PC-9 (cell line): ENCODE measurements at places on chromosomes 12 and 14. TPM values are rescaled to one million over a fixed set of nuclear protein-coding genes. Genes with fewer than 3 reads are reported as not detected.

Gene ZDHHC22
- total RNA-seq = not detected in 2 replicates

Gene CELA1
- 0.58 TPM in 1 of 2 replicates, not detected in the other for total RNA-seq

Gene INHBC
- total RNA-seq = 0.35 TPM in 1 of 2 replicates, not detected in the other

Gene TMEM119
- not detected in 2 replicates for total RNA-seq

Gene OVCH1
- total RNA-seq = not detected in 2 replicates

Gene VCPKMT
- total RNA-seq = 6.5 and 9.4 TPM in 2 replicates

Gene ANO4
- total RNA-seq = not detected in 2 replicates

Gene KRT6C
- total RNA-seq = not detected in 2 replicates

Gene KRT1
- total RNA-seq = not detected in 2 replicates

Gene AQP6
- total RNA-seq = not detected in 2 replicates

Gene ANO6
- 46.1 and 51.4 TPM in 2 replicates for total RNA-seq

Gene C12orf54
- total RNA-seq = not detected in 2 replicates

Gene INTS13
- total RNA-seq = 34.4 and 40.8 TPM in 2 replicates

Gene RHEBL1
- 2.9 and 3.4 TPM in 2 replicates for total RNA-seq

- DNase-seq = no peak
Measured at GRCh38 chr12:1360441-1361210, 233.8 kb downstream of the FBXL14 start.

DNA sequence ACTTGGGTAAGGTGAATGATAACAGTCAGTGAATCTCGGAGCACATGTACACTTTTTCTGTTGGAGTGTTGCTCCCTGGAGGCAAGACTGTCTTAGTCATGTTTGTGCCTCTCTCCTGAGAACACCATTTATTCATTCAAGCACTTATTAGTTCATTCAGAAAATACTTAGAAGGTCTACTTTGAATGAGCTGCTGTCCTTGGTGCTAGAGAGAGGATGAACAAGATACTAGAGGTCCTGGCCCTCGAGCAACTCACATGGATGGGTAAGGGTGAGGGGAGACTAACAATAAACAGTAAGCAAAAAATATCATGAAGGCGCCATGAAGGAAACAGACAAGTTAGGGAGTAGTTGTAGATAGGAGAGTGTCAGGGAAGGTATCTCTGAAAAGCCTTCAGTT, 17.1 kb upstream of the SAMD4A start:
- no peak for DNase-seq

DNA sequence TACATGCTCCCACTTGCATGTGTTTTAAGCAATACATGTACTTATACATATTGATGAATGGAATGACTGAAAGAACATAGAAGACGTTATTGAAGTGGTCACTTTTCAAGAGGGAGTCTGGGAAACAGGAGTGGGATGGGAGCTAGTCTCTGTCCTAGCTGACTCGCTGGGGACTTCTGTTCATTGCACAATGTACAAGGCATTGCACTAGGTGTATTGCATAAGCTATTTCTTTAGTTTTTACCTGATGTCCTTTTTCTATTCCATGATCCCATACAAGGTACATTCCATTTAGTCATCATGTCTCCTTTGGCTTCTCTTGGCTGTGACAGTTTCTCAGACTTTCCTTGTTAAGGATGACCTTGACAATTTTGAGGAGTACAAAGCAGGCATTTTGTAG, 4.0 kb upstream of the MYO1H start:
- DNase-seq = no peak

GRCh38 chr12:88063375-88063774, 34.2 kb upstream of the C12orf50 start:
- no peak for DNase-seq

DNA sequence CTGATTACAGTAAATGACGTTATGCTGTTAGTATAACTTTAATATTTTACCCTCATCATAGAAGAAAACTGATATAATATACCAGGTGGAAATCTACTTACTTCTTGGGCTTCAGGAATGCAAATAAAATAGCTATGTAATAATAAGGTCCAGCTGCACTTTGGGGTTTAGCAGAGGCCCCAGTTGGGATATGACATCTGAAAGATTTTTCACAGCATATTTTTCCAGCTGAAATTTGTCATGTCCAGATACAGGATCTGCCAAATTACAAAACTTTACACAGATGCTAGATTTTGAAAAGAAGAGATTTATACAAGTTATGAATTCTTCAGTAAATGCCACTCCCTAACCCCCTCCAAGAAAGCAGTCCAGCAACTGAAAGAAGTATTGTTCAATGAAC, 29.2 kb upstream of the DCN start:
- no peak for DNase-seq

DNA sequence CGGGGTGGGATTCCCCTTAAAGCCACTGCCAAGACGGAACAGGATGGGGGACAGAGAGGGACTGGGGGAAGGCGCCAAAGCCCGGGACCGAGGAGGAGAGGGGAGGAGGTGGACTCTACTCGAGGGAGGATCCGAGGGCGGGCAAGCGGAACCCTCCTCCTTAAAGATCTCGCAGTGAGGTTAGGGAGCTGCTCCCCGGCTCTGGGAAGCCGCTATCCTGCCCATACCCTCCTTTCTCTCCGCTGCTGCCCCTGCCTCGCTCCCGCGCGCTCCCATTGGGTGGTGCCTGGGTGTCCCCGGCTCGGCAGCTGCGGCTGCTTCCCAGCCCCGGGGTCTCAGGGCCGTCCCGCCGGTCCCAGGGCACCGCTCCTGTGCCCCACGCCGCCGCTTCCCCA, 16.4 kb downstream of the KRT18 start:
- no peak for DNase-seq

GRCh38 chr12:5230861-5231260, 187.2 kb downstream of the KCNA5 start:
- no peak for DNase-seq

- DNase-seq = no peak
Measured at GRCh38 chr14:61451491-61451890, 130.1 kb downstream of the PRKCH start.

DNA sequence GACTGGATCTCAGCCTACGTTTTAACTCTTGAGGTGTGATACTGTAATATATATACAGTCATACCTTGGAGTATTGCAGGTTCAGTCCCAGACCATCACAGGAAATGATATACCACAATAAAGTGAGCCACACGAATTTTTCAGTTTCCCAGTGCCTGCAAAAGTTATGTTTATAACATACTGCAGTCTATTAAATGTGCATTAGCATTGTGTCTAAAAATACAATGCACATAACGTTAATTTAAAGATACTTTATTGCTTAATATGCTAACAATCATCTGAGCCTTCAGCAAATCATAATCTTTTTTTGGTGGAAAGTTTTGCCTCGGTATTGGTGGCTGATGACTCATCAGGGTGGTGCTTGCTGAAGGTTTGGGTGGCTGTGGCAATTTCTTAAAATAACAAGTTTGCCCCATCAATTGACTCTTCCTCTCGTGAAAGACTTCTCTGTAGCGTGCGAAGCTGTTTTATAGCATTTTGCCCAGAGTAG, 18.9 kb downstream of the PYROXD1 start:
- no peak for DNase-seq

- peak; percentile 63 for DNase-seq
Measured at GRCh38 chr14:50045039-50045711, 71.2 kb downstream of the VCPKMT start.

DNA sequence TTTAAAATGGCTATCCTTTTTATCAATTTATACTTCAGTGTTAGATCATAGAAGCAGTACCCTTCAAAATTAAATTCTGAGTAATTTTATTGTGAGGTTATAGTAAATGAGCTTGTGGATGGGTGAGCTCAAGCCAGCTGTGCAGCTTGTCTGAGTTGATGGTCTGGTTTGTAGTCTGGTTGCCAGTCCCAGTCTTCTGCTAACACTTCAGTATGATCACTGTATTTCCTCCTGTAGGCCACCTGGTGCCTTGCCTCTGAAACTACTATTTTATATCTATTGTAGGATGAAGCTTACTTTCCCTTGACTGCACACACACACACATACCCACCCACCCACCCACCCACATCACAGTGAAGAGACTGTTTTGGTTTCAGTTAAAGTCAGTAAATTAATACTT, 496.4 kb downstream of the PCNX1 start:
- DNase-seq = no peak

DNA sequence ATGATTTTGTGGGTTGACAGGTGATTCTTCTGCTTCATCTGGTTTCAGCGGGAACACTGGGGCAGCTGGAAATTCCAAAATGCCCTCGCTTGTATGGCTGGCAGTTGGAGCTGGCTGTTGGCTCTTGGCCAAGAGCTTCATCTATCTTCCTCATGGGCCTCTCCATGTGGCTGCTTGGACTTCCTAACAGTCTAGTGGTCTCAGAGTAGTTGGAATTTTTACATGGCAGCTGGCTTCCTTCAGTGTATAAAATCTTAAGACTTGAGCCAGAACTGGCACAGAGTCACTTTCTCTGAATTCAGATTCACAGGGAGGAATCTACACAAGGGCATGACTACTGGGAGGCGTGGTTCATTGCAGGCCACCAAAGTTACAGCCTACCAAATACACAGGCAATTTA, 204.9 kb upstream of the RMST start:
- no peak for DNase-seq

GRCh38 chr14:103124501-103125001, 1.3 kb downstream of the TNFAIP2 start:
- peak; percentile 72 for DNase-seq

- no peak for DNase-seq
Measured at GRCh38 chr12:130677957-130678558, 38.0 kb downstream of the RIMBP2 start.

DNA sequence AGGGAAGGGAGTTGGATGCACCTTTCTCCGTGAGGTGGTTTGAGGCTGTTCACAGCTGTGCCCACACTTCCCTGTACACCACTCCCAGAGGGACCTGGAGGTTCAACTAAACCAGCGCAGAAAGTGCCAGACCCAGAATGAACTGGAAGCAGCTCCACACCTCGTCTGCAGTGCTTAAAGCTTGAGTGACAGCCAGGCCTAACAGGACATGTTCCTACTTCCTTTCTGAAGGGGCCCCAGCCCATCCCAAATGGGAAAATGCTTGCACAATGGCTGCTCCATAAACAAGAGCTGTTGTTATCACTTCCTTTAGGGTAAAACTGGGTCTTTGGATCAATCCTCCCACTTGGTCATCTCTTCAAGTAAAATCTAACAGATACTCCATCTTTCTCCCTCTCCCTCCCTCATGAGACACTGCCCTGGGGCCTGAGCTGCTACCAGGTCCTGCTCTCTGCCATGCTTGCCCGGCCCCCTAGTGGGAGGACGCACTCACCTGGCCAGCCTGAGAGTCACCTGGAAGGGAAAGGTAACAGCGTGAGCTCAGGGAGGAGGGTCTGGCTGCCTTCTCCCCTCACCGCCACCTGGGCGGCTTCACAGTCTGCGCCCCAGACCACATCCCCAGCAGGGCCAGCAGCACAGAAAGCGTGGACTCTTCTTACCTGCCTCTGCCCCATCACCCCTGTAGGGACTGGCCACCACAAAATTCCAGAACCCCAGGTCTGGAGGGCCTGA, 33.5 kb downstream of the ISCA2 start:
- no peak for DNase-seq

- no peak for DNase-seq
Measured at GRCh38 chr12:105229371-105229770, 6.6 kb downstream of the APPL2 start.

DNA sequence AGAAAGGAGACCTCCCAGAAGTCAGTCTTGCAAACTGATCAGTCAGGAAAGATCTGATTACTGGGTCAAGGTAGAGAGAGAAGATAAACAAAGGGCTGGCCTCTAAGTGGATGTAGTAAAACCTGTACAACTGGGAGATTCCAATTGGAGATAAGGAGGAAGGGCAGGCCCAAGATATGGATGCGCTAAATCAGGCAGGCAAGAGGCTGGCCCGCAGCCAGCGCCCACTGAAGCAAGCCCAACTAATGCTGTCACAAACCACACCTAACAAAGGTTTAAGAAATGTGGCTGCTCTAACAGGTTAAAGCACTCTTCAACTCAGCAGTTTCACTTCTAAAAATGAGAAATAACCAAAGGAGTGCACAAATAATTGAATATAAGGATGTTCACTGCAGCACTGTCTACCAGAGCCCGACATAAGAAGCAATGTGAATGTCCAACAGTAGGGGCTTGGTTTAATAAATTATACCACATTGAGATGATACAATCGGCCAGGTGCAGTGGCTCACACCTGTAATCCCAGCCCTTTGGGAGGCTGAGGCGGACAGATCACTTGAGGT, 4.7 kb downstream of the GLTP start:
- peak; percentile 94 for DNase-seq

GRCh38 chr14:98167275-98167674, 1104.7 kb downstream of the BCL11B start:
- no peak for DNase-seq

- no peak for DNase-seq
Measured at GRCh38 chr14:89110110-89110509, 285.7 kb downstream of the TTC8 start.
